GM12891 (cell line): ENCODE measurements at places on chromosomes 3 and 15.

DNA sequence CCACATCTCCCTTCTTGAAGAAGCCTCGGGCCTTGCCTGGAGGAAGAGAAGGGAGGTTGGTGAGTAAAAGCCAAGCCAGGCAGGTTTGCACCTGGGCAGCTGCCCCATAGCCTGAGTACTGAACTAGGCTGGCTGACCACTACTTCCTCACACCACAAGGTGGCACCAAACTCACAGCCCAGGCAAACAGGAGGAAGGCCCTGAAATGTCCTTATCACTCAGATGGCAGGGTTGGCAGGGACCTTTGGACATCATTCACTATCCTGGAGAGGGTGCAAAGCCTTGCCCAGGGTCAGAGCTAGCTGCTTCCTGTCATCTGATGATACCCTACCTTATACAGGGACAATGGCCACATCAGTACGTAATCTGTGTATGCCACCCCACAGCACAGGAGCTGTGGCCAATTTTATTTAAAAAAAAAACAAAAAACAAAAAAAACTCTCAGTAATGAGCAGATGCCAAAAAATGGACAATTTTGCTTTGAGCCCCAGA is 2.2 kb upstream of the GRAMD2A start:
- DNase-seq: peak; percentile 68

DNA sequence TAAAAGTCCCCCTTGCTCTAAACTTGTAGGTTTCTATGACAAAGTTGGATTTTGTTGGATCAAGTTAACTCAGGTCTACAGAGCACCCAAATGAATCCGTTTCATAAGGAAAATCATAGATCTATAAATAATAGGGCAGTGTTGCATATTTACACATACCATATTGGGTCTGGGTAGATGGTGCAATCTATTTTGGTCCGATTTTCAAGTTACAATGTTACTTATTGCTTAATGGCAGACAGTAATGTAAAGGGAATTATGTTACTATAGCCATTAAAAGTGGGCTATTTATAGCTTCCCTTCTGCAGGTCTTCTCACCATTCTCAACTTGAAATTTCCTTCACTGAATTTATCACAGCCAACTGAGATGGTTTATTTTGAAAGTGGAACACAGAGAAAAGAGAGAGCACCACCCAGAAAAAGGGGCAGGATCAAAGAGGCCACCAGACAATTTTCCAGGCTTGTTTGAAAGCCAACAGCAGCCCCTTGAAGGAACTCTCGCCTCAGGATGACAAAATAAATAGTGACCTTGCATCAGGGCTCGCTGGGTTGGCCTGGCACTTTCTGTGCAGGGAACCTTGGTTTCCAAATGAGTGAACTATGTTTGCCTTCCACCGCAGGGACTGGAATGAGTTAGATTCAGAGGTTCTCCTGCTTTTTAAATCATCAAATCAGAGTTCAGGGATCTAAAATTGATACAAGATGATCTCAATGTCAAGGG is 260.2 kb upstream of the HES1 start:
- DNase-seq: no peak

GRCh38 chr3:119400466-119400865 is 62.9 kb downstream of the TMEM39A start:
- no peak for DNase-seq

GRCh38 chr3:168157099-168157700 is 61.5 kb upstream of the GOLIM4 start:
- no peak for DNase-seq

- DNase-seq: no peak
Observed at GRCh38 chr15:37204692-37205091, 104.3 kb upstream of the MEIS2 start.

GRCh38 chr3:66227915-66228314 is 7.1 kb downstream of the SLC25A26 start:
- DNase-seq: no peak

DNA sequence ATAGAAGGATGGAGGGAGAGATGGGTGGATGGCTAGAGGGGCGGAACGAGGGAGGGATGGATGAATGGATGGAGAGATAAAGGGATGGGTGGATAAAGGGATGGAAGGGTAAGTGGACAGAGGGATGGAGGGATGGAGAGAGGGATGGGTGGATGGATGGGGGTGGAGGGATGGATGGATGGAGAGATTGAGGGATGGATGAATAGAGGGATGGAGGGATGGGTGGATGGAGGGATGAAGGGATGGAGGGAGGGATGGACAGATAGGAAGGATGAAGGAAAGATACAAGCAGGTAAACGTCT is 313.3 kb downstream of the UACA start:
- DNase-seq: no peak
